Activated CD4-positive, alpha-beta memory T cell treated with anti-CD3 and anti-CD28 coated beads for 36 hours (primary cell): ENCODE measurements at places on chromosomes 3 and 15. TPM values are rescaled to one million over a fixed set of nuclear protein-coding genes. Genes with fewer than 3 reads are reported as not detected.

DIS3L gene
- total RNA-seq = 23.5 TPM

OSBPL10 gene
- total RNA-seq = 3.4 TPM

MB21D2 gene
- total RNA-seq = 9.1 TPM

ZNF774 gene
- total RNA-seq = 1.1 TPM

AGBL1 gene
- 0.10 TPM for total RNA-seq

SYNPR gene
- total RNA-seq = not detected

PDZRN3 gene
- total RNA-seq = not detected

ERICH6 gene
- not detected for total RNA-seq

ABHD10 gene
- 84.2 TPM for total RNA-seq

FETUB gene
- not detected for total RNA-seq

NR2E3 gene
- total RNA-seq = not detected

COL6A5 gene
- not detected for total RNA-seq

ANKRD63 gene
- not detected for total RNA-seq
